Neural crest cell (in vitro differentiated cells): ENCODE measurements at places on chromosomes 11 and 22.

DNA sequence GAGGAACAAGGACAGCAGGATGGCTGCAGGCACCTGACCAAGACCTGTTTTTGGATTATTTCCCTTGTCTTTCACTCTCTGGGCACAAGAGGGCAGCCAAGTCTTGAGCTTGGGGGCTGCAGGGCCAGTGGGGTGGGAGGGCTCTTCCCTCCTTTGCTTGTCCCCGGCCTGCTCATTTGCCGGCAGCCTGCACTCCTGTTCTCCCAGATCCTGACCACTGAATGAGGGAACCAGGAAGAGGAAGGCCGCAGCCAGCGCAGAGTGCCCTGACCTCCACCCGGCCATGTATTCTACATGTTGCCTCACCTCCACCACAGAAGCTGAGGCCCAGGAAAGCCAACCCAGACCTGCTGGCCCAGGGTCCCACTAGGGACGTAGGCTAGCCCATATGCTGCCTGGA is 15.5 kb upstream of the NNMT start:
- H3K27ac ChIP-seq = no peak overlapping the region
- H3K36me3 ChIP-seq = no peaks in the 10 kb centered on the region
- peaks cover 5% of the 10 kb centered on the region for H3K4me1 ChIP-seq
- DNase-seq = peak; percentile 66

DNA sequence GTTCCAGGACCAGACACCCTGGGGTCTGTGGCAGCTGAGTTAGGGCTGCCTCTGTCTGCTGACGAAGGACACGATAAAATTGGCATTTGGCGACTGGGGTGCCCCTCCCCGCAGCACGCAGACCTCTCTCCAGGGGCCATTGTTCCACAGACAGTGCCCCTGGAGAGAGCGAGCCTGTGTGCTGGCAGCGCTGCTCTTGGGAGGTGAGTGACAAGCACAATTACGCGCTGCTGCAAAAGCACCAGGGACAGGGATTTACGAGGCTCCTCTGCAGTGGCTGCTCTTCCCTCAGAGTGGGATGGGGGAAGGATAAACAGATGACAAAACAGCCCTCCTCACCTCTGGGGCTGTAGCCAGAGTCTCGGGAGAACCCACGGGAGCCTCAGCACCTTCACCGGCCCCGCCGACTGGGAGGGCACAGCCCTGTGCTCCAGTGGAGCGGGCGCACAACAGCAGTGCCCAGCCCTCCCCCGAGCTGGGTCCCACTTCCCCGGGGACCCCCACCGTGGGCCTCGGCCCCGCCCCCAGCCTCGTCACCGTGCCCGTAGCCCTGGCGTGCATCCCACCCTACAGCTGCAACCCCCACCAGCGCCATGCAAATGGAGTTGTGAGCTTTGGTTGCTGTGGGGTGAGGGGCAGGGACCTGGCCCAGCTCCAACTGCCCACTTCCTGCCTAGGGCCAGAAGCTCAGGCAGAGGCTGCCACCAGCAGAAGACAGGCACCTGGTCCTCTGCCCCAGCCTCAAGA is 19.6 kb downstream of the CHID1 start:
- H3K36me3 ChIP-seq = peaks cover 7% of the 10 kb centered on the region
- H3K27ac ChIP-seq = no peak overlapping the region
- no peak for DNase-seq
- H3K4me3 ChIP-seq = no peak overlapping the region

GRCh38 chr11:125451400-125452124 is 44.5 kb downstream of the FEZ1 start:
- H3K36me3 ChIP-seq = peaks cover 10% of the 10 kb centered on the region
- peaks cover 48% of the 10 kb centered on the region for H3K4me1 ChIP-seq
- peak overlapping the region; percentile 90 for H3K27ac ChIP-seq
- H3K4me3 ChIP-seq = no peak overlapping the region
- no peaks in the 10 kb centered on the region for H3K27me3 ChIP-seq

DNA sequence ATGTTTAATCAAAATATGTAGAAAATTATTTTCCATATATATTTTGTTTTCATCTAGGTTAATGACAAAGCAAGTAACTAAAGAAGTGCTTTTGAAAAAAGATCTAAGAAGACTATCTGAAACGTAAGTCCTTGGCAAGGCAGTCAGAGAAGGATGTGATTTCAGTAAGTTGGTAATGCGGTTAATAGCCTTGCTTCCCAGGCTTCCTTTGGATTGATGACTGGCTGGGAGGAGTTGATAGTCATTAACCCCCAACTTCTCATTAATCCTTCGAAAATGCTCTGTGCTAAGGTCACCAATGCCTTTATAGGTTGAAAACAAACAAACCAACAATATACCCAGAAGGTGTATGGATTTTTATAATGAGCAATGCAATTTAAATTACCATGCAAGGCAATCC is 1326.5 kb downstream of the LRRC4C start:
- H3K27ac ChIP-seq = no peak overlapping the region
- no peak for DNase-seq
- peaks cover 12% of the 10 kb centered on the region for H3K4me1 ChIP-seq
- peaks cover 2% of the 10 kb centered on the region for H3K36me3 ChIP-seq
- no peaks in the 10 kb centered on the region for H3K27me3 ChIP-seq

GRCh38 chr11:118537409-118537980 is 6.5 kb downstream of the TMEM25 start:
- H3K27ac ChIP-seq = no peak overlapping the region
- no peaks in the 10 kb centered on the region for H3K27me3 ChIP-seq
- H3K4me1 ChIP-seq = peaks cover 6% of the 10 kb centered on the region
- H3K4me3 ChIP-seq = no peak overlapping the region

GRCh38 chr22:33580310-33580709 is 340.0 kb downstream of the LARGE1 start:
- no peaks in the 10 kb centered on the region for H3K36me3 ChIP-seq
- H3K27me3 ChIP-seq = no peaks in the 10 kb centered on the region
- DNase-seq = no peak
- no peak overlapping the region for H3K4me3 ChIP-seq

- H3K27ac ChIP-seq = no peak overlapping the region
- H3K4me3 ChIP-seq = no peak overlapping the region
- peaks cover 4% of the 10 kb centered on the region for H3K4me1 ChIP-seq
These were observed 552.8 kb upstream of the LRRC4C start for GRCh38 chr11:42012271-42012670.

GRCh38 chr11:132158091-132158490 is 787.7 kb downstream of the NTM start:
- H3K4me1 ChIP-seq = peaks cover 11% of the 10 kb centered on the region
- DNase-seq = no peak
- no peak overlapping the region for H3K27ac ChIP-seq
- H3K36me3 ChIP-seq = no peaks in the 10 kb centered on the region
- no peak overlapping the region for H3K4me3 ChIP-seq

GRCh38 chr22:27100789-27101188 is 443.4 kb downstream of the MIAT start:
- H3K27me3 ChIP-seq = no peaks in the 10 kb centered on the region
- peaks cover 32% of the 10 kb centered on the region for H3K4me1 ChIP-seq
- H3K27ac ChIP-seq = no peak overlapping the region

- H3K4me1 ChIP-seq = peaks cover 8% of the 10 kb centered on the region
- no peak overlapping the region for H3K27ac ChIP-seq
- no peak for DNase-seq
- no peaks in the 10 kb centered on the region for H3K36me3 ChIP-seq
- no peak overlapping the region for H3K4me3 ChIP-seq
These were observed 56.3 kb downstream of the DGCR2 start for GRCh38 chr22:19065929-19066328.

DNA sequence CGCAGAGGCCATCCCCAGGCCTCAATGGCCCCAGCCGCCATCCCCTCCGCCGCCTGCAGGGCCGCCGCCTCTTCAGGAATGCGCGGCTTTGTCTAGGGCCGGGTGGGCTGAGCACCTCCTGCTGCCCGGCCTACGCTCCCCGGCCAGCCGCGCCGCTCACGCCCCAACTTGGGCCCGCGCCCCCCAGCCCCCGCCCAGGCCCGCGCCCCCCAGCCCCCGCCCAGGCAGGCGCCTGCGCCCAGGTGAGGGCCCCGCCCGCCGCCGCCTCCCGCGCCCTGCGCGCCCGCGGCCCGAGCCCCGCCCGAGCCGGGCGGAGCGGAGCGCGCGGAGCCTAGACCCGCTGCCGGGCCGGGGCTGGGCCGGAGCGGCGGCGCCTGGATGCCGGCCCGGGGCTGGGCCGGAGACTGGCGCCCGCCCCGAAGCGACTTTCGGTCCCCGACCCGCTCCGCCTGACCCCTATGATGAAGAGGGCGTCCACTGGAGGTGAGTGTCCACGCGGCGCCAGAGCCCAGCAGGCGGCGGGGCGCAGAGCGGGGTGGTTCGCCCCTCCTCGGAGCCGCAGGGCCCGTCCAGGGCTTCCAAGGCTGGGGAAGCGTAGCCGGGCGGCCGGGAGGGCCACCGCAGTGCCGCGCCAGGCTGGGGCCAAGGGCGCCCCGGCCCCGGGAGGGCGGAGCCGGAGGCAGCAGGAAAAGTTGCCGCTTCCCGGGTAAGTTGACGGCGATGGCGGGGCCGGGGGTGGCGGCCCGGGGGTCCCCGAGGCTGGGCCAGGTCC is 34.3 kb upstream of the PRODH start:
- no peaks in the 10 kb centered on the region for H3K27me3 ChIP-seq
- no peak overlapping the region for H3K27ac ChIP-seq
- peak; percentile 56 for DNase-seq
- no peak overlapping the region for H3K4me3 ChIP-seq

DNA sequence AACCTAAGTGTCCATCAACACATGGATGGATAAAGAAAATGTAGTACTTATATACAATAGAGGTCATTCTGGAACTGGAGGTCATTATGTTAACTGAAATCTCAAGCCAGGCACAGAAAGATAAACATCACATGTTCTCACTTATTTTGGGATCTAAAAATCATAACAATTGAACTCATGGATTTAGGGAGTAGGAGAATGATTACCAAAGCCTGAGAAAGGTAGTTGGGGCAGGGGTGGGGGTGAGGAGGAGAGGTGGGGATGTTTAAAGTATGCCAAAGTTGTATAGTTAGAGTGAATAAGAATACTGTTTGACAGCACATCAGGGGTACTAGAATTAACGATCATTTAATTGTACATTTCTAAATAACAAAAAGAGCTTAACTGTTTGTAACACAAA is 1112.7 kb downstream of the DLG2 start:
- peaks cover 3% of the 10 kb centered on the region for H3K27me3 ChIP-seq
- no peak overlapping the region for H3K4me3 ChIP-seq
- no peaks in the 10 kb centered on the region for H3K36me3 ChIP-seq

DNA sequence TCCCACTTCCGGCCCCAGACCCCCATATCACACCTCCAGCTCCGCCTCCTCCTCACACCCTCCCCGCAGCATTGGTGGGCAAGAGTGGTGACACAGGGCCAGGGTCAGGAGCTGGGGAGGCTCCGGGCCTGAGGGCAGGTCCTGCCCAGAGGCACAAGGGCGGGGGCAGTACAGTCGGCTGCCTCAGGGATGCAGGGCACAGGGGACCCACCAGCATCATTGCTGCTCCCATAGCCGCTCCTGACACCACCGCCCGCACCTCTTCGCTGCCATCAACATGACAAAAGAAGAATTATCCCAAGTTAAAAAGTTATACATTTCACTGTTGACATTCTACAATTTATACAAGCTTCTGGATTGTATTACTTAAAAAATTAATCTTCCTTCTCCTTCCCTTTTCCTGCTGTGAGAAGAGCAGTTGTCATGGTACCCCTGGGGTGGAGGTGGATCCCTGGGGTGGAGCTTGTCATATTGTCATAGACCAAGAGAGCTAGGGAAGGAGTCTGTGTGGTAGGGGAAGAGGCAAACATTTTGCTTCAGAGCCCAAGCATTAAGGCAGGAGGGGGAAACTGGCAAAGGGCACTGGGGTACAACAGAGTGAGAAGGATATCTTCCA is 4.1 kb downstream of the SBF2 start:
- no peaks in the 10 kb centered on the region for H3K36me3 ChIP-seq
- peaks cover 24% of the 10 kb centered on the region for H3K4me1 ChIP-seq
- no peak overlapping the region for H3K27ac ChIP-seq
- peak overlapping the region; percentile 8 for H3K4me3 ChIP-seq
- peaks cover 1% of the 10 kb centered on the region for H3K27me3 ChIP-seq
- DNase-seq = no peak

GRCh38 chr11:271319-271715 is 6.9 kb upstream of the NLRP6 start:
- DNase-seq = no peak
- no peaks in the 10 kb centered on the region for H3K36me3 ChIP-seq

DNA sequence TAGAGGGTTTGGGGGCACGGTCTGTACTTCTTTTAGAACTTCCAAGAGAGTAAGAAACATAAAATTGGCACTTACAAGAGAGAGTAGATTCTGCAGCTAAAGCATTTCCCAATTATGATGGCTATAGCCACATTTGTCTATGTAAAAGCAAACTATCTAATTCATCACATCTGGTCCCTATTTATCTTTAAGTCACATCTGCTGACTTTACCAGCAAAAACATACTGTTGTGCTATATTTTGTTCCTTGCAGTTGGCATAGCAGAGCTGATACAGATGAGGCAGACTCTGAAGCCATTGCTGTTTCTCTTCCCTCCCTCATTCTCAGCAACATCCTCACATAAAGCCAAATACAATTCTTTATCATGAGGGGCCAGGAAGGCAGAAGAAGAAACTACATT is 1533.5 kb upstream of the RAG2 start:
- peaks cover 2% of the 10 kb centered on the region for H3K36me3 ChIP-seq
- DNase-seq = no peak
- no peak overlapping the region for H3K27ac ChIP-seq
- no peaks in the 10 kb centered on the region for H3K27me3 ChIP-seq
- peaks cover 12% of the 10 kb centered on the region for H3K4me1 ChIP-seq

- no peak for DNase-seq
- no peaks in the 10 kb centered on the region for H3K4me1 ChIP-seq
- no peaks in the 10 kb centered on the region for H3K36me3 ChIP-seq
- H3K4me3 ChIP-seq = no peak overlapping the region
These were observed 81.6 kb downstream of the MYEOV start for GRCh38 chr11:69375316-69376154.

DNA sequence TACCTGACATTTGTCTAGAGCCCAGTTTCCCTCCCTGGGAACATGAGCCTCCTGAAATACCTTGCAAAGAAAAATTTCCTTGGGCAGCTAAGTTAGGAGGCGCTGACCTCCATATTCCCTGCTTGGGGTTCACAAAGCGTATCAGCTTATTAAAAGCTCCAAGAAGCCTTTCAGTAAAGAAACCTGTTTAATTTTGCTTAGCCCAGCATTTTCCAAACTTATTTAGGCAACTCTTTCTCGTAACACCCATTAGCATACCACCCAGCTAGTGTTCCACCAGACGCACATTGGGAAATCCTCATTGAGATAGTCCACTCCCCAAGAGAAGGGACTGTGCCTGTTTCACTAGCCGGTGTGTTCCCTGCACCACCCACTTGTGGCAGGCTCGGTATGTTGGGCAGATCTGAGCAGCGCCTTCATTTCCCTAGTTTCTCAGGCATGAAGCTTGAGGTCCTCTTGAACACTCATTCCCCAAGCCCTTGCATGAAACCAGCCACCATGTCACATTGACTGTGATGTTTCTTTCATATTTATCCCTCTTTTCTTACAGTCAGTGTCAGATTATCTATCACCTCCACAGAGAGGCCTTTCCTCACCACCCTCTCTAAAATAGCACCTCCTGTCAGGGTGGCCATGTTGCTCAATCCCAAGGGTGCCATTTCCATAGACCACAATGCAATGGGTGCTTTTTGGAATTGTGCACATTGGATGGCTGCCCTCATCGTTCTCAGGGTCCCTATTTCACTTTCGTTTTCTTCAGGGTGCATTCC is 12.5 kb upstream of the ELF5 start:
- no peaks in the 10 kb centered on the region for H3K4me1 ChIP-seq
- DNase-seq = no peak
- no peaks in the 10 kb centered on the region for H3K36me3 ChIP-seq
- no peaks in the 10 kb centered on the region for H3K27me3 ChIP-seq
- no peak overlapping the region for H3K4me3 ChIP-seq
- no peak overlapping the region for H3K27ac ChIP-seq
